Activated CD4-positive, alpha-beta memory T cell treated with anti-CD3 and anti-CD28 coated beads for 36 hours (primary cell): ENCODE measurements at places on chromosomes 12 and 14. TPM values are rescaled to one million over a fixed set of nuclear protein-coding genes. Genes with fewer than 3 reads are reported as not detected.

DNA sequence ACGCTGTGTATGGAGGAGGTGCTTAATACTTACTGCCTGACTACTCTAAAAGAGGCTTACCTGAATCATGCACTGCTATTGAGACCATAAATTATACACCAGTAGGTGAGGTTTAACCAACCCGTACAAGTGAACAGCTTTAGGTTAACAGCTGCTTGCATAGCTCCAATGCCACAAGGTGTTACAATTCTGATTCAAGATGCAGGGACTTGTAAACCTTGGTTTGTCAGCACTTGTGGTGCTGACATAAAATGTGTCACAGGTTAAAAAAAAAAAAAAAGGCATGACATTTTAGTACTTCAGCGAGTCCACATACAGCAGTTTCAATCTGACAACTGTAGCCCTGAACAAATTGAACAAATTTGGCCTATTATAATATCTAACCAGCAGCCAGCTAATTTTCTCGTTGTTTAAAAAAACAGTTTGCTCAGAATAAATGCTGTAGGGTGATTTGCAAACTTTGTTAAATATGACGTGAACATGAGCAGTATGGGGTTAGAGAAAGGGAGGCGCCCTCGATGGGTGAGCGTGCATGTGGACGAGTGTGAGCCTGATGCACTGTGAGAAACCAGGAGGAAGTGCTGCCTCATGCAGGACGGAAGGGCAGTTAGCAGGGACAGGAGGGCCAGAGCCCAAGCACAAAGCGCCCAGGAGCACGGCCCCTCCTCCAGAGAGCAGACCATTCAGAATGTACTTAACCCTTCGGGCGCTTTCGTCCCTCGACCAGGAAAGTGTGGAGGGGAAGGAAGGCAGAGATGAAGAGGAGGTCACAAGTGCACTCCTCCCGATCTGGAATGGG, 44.7 kb downstream of the TCHP start:
- peaks cover 27% of the 10 kb centered on the region for H3K4me1 ChIP-seq
- no peaks in the 10 kb centered on the region for H3K27me3 ChIP-seq
- peaks cover 27% of the 10 kb centered on the region for H3K36me3 ChIP-seq
- no peak overlapping the region for H3K27ac ChIP-seq
- DNase-seq: no peak

DNA sequence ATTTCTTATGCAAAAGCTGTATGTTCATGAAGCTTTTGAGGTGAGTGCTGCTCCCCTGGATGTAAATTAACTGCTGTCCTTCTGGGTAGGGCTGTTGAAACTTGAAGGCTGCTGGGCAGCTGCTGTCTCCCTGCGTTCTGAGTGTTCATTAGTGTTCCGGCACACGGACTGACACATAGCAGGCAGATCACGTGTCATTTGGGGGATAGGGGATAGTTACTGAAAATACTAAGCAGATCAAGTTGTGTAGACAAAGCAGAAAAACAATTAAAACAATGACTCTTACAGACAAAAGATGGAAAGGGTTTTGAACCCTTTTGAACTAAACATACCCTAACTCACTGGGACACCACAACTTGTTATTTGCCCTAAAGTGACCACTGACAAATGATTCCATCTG, 82.5 kb downstream of the PRICKLE1 start:
- H3K27ac ChIP-seq: no peak overlapping the region
- no peaks in the 10 kb centered on the region for H3K36me3 ChIP-seq
- H3K27me3 ChIP-seq: peaks cover 4% of the 10 kb centered on the region
- no peak overlapping the region for H3K4me3 ChIP-seq
- no peak for DNase-seq
- no peaks in the 10 kb centered on the region for H3K4me1 ChIP-seq

- DNase-seq: no peak
- peaks cover 26% of the 10 kb centered on the region for H3K4me1 ChIP-seq
- no peak overlapping the region for H3K27ac ChIP-seq
- no peaks in the 10 kb centered on the region for H3K36me3 ChIP-seq
- H3K27me3 ChIP-seq: no peaks in the 10 kb centered on the region
- no peak overlapping the region for H3K4me3 ChIP-seq
These were observed 90.3 kb upstream of the EGLN3 start for GRCh38 chr14:34041220-34041619.

- H3K27me3 ChIP-seq: no peaks in the 10 kb centered on the region
- H3K4me1 ChIP-seq: no peaks in the 10 kb centered on the region
- DNase-seq: no peak
- H3K27ac ChIP-seq: no peak overlapping the region
These were observed 89.4 kb downstream of the RPAP3 start for GRCh38 chr12:47616440-47616839.

GRCh38 chr12:64687816-64688215, 71.4 kb downstream of the GNS start:
- H3K27me3 ChIP-seq: no peaks in the 10 kb centered on the region
- H3K4me3 ChIP-seq: peak overlapping the region; percentile 24
- peak overlapping the region; percentile 69 for H3K27ac ChIP-seq
- DNase-seq: no peak
- H3K36me3 ChIP-seq: peaks cover 31% of the 10 kb centered on the region
- H3K4me1 ChIP-seq: peaks cover 74% of the 10 kb centered on the region

- H3K4me3 ChIP-seq: peak overlapping the region; percentile 96
- DNase-seq: no peak
- H3K4me1 ChIP-seq: peaks cover 58% of the 10 kb centered on the region
- peak overlapping the region; percentile 100 for H3K27ac ChIP-seq
These were observed 1.3 kb downstream of the GAPDH start for GRCh38 chr12:6535697-6535946.

DNA sequence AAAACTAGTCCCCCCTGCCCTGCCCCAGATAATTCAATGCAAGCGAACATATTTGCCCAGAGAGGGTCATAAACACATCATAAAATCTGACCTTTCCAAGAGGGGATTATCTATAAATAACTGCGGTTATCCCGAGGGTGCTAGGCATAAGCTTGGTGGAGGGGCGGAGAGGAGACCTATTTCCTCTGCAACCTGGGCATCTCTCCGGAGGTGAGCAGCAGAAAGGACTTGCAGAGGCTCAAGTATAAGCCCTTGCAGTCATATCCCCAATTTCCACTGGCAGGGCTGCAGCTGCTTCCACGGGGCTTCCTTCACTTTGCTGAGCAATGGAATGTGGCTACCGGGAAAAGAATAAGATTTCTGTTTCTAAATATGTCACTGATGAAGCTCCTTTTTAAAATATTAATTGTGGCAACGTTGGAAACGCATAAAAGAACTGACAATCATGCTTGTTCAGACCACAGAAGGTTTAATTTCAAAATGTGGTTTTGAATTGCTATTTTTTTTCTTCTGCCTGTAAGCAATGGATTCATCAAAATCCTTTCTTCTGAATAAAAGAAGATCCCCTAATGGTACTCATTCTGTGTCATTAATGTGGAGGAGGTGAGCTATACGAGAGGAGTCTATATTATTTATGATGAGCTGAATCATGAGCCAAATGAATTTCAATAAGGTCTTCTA, 268.9 kb upstream of the ATP2B1 start:
- H3K4me1 ChIP-seq: peaks cover 4% of the 10 kb centered on the region
- H3K36me3 ChIP-seq: no peaks in the 10 kb centered on the region
- no peaks in the 10 kb centered on the region for H3K27me3 ChIP-seq
- no peak overlapping the region for H3K27ac ChIP-seq

DNA sequence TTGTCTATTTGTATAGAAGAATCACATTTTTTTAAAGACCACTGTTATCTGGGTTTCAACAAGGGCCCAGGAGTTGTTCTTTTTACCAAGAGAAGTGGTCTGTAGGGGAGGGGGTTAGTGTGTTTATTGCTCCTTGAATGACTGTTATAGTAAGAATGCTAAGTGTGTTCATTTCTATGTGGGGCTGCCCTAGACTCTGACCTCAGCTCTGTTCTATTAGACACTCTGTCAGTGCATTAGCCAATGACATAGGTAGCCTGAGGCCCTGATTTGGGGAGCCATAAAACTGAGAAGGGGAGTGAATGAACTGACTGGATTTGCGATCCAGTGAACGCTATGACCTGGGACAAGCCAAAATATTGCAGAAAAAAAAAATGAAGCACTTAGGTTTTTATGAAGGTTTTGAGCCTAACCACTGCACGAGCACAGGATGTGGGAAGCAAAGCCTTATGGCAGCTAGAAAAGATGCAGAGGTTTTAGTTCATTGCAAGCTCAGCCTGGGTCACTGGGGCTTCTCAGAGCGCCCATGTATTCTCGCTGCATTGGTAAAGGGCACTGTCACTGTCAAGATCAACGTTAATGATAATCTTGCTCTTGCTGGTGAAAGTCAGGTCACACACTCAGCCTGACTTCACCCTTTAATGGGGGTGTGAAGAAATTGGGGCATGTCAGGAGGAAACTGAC, 63.8 kb downstream of the PRKCH start:
- peaks cover 29% of the 10 kb centered on the region for H3K4me1 ChIP-seq
- peak; percentile 73 for DNase-seq
- no peaks in the 10 kb centered on the region for H3K36me3 ChIP-seq
- no peak overlapping the region for H3K27ac ChIP-seq

- peaks cover 7% of the 10 kb centered on the region for H3K4me1 ChIP-seq
- H3K27ac ChIP-seq: no peak overlapping the region
- no peaks in the 10 kb centered on the region for H3K36me3 ChIP-seq
- H3K27me3 ChIP-seq: no peaks in the 10 kb centered on the region
These were observed 429.1 kb downstream of the DAD1 start for GRCh38 chr14:22159957-22160356.

GRCh38 chr12:119843100-119843499, 34.0 kb downstream of the CIT start:
- no peaks in the 10 kb centered on the region for H3K27me3 ChIP-seq
- peaks cover 32% of the 10 kb centered on the region for H3K36me3 ChIP-seq
- DNase-seq: no peak
- no peaks in the 10 kb centered on the region for H3K4me1 ChIP-seq

The AKAP5 gene
- 1.1 TPM for total RNA-seq

The CHGA gene
- total RNA-seq: not detected

The SERPINA12 gene
- total RNA-seq: not detected

The SYNE3 gene
- total RNA-seq: 35.3 TPM
